Stimulated activated CD8-positive, alpha-beta memory T cell treated with anti-CD3 and anti-CD28 coated beads, Interleukin-4, amount 100 ng/mL, for 1 hour (primary cell): ENCODE measurements at places on chromosomes 4 and X.

DNA sequence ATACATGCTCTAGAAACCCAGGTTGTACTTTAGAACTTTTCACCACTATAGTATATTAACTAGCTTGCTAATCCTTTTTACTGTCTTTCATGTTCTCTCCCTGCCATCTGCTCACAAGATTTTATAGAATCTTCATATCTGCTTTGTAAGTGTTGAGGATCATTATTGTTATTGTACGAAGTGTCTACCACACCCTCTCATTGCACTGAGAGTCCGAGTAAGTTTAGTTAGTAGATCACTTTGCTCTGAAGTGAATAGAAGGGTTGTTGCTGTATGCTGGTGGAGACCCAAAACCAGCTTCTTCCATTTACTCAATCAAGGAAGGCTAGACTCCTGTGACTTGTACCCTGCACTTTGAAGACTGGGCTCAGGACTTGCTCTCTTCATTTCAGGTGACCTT, 17.1 kb downstream of the GAB1 start:
- DNase-seq: no peak

GRCh38 chr4:1449475-1449832, 43.2 kb upstream of the NKX1-1 start:
- no peak for DNase-seq

DNA sequence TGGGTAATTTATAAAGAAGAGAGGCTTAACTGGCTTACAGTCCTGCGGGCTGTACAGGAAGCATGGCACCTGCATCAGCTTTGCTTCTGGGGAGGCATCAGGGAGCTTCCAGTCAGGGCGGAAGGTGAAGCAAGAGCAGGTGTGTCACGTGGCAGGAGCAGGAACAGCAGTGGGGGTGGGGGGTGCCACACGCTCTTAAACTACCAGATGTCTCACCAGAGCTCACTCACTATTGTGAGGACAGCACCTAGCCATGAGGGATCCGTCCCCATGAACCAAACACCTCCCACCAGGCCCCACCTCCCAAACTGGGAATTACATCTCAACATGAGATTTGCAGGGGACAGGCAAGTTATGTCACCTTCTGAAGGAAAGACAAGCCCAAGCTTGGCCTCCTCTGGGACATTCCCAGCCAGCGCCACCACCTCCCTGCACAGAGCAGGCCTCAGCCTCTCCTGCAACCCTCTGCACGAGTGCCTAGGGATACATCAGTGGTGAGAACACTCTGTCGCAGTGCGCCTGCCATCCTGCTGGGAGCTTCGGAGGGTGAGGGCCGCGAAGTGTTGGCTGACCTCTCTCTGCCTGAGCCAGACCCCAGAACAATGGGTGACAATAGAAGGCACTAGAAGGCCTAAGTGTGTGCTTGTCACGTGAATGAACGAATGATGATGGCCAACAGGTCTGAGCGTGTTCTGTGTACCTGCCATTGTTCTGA, 244.3 kb downstream of the EVC2 start:
- DNase-seq: no peak

DNA sequence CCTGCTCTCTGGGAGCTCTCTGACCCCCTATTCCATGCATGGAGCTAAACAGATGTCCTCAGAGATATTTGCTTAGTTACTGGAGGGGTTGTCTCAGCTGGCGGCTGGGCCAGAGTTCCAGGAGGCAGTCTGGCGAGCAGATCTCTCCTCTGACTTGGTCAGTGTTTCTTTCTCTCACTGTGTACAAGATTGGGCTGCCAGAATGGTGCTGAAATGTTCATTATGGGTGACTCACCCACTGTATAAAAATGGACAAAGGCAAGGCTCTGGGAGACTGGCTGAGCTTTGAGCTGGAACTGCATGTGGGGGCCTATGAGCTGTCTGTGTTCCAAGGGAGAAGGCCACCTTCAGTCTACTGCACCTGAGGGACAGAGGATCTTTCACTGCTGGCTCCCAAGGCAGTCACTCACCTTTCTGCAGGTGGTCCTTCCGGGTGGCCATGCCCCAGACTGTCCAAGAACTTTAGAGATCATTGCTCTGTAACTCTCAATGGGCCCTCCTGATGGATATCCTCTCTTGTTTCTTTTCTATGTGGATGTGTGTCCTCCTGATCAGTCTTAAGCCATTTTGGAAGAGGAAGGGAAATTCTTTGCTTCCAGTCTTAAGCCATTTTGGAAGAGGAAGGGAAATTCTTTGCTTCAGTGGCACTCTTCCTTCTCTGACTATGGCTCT, 88.2 kb downstream of the CFAP299 start:
- no peak for DNase-seq

- DNase-seq: no peak
Observed at GRCh38 chrX:105136786-105137185, 83.7 kb downstream of the TEX13A start.

GRCh38 chr4:109026588-109026987, 263.7 kb upstream of the ETNPPL start:
- no peak for DNase-seq

DNA sequence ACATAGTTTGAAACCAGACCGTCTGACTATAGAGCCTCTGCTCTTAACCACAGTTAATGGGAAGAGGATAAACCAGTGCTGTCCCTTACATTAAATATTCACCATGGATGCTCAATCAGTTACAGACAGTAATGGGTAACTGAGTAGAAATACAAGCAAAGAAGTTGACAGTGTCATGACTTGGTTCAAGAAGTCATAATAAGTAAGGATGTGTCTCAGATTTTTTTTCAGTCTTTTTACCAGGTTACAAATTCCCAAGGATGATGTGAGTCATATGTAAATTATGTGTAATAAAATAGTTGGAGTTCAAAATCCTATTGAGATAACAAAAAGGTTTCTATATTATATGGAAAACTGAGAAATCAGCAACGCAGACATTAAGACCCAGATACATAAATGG, 31.1 kb downstream of the ZCCHC4 start:
- no peak for DNase-seq

- no peak for DNase-seq
Observed at GRCh38 chrX:23008431-23009099, 8.8 kb downstream of the DDX53 start.

GRCh38 chr4:8410641-8411271, 29.8 kb downstream of the ACOX3 start:
- no peak for DNase-seq

- no peak for DNase-seq
Observed at GRCh38 chrX:154046940-154047610, 27.4 kb upstream of the IRAK1 start.

- no peak for DNase-seq
Observed at GRCh38 chr4:94959307-94959706, 201.6 kb downstream of the BMPR1B start.

DNA sequence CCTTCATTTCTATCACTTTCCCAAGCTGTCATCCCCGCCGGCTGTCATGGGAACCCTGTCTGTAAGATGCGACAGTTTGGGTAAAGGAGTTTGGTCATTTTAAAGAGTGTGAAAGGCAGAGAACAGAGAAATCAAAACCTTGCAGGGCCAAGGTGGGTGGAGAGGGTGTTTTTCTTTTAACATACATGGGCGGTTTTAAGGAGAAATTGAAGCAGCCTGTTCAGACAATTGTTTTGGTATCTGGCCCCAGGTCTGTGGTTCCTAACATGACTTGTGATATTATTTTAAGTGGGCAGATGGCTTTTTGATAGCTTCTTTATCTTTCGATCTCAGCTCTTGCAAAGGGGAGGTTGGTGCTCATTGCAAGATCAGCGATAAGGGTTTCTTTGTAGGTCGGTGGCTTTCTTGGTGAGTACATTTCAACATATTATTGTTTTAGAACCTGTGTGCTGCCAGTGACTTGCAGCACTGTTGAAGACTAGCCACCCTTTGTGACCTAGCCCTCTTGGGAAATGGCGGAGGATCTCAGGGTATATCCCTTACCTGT, 3.7 kb downstream of the PPP1R3F start:
- no peak for DNase-seq

- DNase-seq: no peak
Observed at GRCh38 chrX:111100191-111100590, 4.2 kb downstream of the PAK3 start.

DNA sequence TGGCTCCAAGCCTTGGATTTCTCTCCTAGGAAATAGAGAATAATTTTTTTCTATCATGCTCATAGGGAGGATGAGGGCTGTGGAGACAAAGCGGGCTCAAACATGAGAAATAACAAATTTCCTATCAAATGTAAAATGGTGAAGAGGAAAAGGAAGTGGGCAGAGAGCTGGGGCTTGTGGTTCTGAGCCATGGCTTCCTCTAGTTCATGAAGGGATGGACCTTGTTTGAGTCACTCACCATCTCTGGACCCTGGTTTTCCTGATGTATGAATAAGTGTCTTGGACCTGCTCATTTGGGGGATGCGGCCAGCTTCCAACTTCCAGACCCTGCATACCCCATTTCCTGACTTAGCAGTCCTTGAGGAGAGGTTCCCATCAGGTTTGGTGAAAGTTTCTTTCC, 63.0 kb downstream of the MSX1 start:
- no peak for DNase-seq

- DNase-seq: no peak
Observed at GRCh38 chr4:111537871-111538270, 607.4 kb upstream of the FAM241A start.

- DNase-seq: no peak
Observed at GRCh38 chr4:128347930-128348660, 60.5 kb upstream of the PGRMC2 start.

- no peak for DNase-seq
Observed at GRCh38 chr4:53991821-53992220, 72.6 kb downstream of the CHIC2 start.

DNA sequence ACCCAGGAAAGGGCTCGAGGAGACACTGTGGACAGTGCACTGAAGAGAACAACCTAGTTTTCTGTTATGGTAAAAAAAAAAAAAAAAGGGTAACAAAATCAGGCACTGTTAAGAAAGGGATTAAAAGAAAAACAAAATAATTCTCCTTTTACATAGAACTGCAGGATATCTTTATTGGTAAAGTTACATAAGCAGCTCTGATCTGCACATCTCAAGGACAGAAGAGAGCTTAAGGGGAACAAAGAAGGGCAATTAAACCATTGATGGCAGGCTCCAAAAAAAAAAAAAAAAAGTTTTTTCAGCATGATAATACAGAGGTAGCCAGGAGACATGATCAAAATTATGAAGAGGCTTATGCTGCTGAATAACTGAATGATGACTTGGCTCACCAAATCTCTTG, 85.0 kb downstream of the HDAC8 start:
- no peak for DNase-seq
